Suppressor macrophage treated with lipopolysaccharide for 1 hour (primary cell): ENCODE measurements at places on chromosomes 2 and 18.

GRCh38 chr2:88866756-88867155 is 175.3 kb downstream of the RPIA start:
- peak; percentile 25 for DNase-seq

DNA sequence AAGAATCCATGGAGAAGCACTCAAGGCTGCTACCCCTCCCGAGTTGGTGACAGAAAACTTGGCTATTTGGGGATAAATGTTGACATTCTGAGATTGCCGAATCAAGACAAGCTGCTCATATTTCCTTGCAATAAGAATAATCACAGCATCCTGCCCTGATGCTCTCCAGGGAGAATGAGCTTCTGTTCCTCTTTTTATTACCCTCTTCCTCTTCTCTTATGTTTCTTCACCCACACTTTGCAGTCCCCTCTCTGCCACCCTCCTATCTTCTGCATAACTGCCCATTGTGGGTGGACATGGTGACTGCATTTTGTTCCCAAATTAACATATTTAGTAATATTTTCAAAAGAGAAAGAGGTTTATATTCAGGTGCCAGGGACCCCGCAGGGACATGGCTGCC is 11.9 kb upstream of the MSGN1 start:
- peak; percentile 81 for DNase-seq

DNA sequence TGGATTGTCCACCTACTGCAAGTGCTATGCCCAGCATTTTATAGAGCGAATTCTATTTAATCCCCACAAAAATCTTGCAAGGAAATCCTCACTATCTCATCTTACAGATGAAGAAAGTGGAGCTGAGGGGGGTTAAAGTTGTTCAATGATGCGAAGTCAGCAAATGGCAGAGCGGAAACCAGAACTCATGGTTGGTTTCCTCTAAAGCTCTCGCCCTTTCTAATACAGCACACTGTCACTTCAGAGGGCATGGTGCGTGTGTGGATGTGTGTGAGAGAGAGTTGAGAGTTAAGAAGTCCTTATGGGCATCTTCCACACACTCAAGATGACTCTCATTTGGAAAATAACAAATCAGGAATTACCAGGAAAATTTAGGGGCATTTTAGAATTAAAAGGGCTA is 78.4 kb downstream of the TGFA start:
- DNase-seq: peak; percentile 10

DNA sequence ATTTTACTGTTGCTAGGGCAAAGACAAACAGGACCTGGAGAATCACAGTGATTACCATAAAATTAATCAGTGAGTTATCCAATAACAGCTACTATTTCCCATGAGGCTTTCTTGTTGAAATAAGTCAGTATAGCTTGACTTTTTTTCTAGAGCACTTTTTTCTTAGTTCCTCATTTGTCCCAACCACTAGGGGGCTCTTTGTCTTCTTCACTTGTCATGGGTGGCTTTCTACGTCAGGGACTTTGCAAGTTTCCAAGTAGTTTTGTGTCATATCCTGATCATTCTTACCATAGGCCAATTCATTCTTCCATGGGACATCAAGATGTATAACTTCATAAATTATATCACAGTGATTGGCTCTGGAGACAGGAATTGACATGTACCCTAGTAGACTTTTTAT is 1019.6 kb upstream of the PIK3C3 start:
- DNase-seq: peak; percentile 33

GRCh38 chr18:68854786-68855391 is 57.0 kb downstream of the CCDC102B start:
- DNase-seq: no peak

GRCh38 chr2:120777170-120777751 is 41.6 kb downstream of the GLI2 start:
- DNase-seq: no peak

- no peak for DNase-seq
These were observed 40.0 kb downstream of the TEX44 start for GRCh38 chr2:231632559-231633142.
